ENCODE measurements at places on chromosomes 5 and 9.

DNA sequence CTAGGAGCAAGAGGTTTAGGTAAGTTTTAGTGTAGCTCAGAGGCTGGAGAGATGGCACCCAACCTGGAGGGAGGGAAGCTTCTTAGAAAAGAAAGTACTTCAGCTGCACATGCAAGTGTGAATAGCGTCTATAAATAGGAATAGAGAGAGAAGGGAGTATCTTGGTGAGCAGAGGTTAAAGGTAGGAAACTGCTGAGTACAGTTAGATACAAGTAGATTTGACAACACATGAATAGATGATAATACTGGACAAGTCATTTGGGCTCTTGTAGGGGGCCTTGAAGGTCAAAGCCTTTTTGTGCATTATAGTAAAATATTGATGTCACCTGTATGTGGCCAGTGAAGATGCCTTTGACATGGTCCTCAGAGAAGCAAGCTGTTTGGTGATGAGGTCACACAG is 34.2 kb downstream of the ANP32B start:
- DNase-seq = no peak

- no peak for DNase-seq
Measured at GRCh38 chr9:124423591-124423990, 8.3 kb upstream of the PSMB7 start.

- DNase-seq = no peak
Measured at GRCh38 chr5:120823328-120823727, 359.2 kb downstream of the PRR16 start.

GRCh38 chr9:125436613-125437443 is 175.2 kb downstream of the GAPVD1 start:
- no peak for DNase-seq

DNA sequence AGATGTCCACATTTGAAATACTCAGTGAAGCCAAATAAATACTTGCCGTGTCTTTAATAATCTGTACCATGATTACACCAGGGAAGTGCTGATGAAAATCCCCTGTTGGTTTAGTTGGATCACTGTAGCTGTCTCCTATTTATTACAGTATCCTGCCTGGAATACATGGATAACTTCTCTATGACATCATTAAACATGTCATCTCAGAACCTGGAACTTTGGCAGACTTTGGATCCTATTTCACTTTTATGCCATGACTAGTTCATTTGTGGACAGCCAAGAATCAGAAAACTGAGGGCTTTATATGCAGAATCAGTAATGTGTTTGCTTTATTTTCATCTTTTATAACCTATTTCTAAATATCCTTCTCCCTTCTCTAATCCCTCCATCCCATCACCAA is at the start of gene TXNDC8:
TXNDC8 (minus strand) TSS at position 137 of the 400 bp plus-strand sequence.
- no peak for DNase-seq

- no peak for DNase-seq
Measured at GRCh38 chr9:23663536-23663935, 162.5 kb downstream of the ELAVL2 start.
